ENCODE measurements at places on chromosomes 2 and 18.

- no peak overlapping the region for H3K27ac ChIP-seq
- H3K36me3 ChIP-seq, result no peaks in the 10 kb centered on the region
- no peak for DNase-seq
- H3K27me3 ChIP-seq, result no peaks in the 10 kb centered on the region
- no peak overlapping the region for H3K4me3 ChIP-seq
Observed at GRCh38 chr2:179606141-179606540, 255.3 kb downstream of the ZNF385B start.

- no peaks in the 10 kb centered on the region for H3K36me3 ChIP-seq
- DNase-seq, result no peak
- H3K4me3 ChIP-seq, result no peak overlapping the region
- H3K4me1 ChIP-seq, result no peaks in the 10 kb centered on the region
- H3K27ac ChIP-seq, result no peak overlapping the region
- no peaks in the 10 kb centered on the region for H3K27me3 ChIP-seq
Observed at GRCh38 chr2:217065695-217066405, 206.0 kb upstream of the TNP1 start.

- H3K27ac ChIP-seq, result no peak overlapping the region
- no peaks in the 10 kb centered on the region for H3K27me3 ChIP-seq
- no peak for DNase-seq
- no peaks in the 10 kb centered on the region for H3K36me3 ChIP-seq
- H3K4me1 ChIP-seq, result no peaks in the 10 kb centered on the region
Observed at GRCh38 chr2:235215248-235215647, 263.4 kb downstream of the SH3BP4 start.

DNA sequence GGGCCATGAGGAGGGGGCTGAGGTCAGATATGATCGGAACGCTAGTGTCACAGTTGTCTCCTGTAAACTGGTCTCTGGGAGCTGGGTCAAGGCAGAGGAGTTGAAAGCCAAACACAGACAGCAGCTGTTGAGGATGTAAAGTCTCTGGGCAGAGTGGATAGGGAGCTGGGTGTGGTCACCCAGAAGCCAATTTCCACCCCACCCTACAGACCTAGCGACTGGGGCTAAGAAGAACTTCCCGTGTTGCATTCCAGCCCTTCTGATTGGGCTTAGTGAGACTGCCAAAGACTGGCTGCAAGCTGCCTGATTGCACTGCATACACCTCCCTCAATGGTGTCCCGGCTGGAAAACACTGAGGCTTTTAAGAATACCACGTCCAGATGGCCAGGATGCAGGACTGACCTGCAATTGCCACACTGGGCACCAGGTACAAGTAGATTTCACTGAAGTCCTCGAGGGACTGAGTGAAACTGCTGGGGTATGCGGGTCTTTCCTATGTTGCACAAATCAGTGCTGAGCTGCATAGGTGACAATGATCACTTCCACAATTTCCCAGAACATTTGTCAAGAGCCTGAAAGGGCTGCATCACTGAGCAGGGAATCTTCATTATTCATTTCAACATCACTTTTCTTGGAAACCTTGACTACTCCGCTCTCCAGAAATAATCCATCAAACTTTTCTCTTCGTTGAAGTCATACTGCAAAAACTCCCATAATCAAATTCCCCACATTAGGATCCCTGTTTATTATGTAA, 43.1 kb upstream of the EML4 start:
- H3K4me3 ChIP-seq, result no peak overlapping the region
- no peaks in the 10 kb centered on the region for H3K27me3 ChIP-seq
- no peak for DNase-seq
- H3K36me3 ChIP-seq, result no peaks in the 10 kb centered on the region
- peaks cover 6% of the 10 kb centered on the region for H3K4me1 ChIP-seq

DNA sequence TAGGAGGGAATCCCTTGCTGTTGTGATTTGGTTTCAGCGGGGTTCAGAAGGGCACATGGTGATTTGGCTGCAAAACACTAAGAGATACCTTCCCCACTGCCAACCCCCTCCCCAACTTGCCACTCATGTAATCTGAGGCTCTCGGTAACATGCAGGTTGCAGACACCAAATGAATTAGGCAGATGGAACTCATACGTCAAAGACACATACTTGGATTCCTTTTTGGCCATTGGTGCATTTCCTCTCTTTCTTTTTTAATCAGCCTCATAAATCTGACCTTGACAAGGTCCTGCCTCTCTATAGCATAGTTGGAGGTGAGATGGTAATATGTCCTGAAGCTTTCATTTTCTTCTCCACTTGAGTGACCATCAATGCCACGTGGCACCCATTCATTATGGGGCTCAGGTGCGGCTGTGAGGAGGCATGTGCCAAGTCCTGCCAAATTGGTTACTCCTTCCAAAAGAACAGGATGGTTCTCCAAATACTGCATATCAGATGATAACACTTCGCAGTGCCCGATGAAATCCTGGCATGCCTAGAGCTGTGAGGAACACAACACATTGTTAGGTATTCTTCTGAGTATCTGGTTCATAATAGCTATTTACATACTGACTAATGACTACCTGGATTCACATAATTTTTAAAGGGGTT, 8.3 kb upstream of the TMEM178A start:
- no peaks in the 10 kb centered on the region for H3K4me1 ChIP-seq
- no peak overlapping the region for H3K27ac ChIP-seq
- H3K36me3 ChIP-seq, result no peaks in the 10 kb centered on the region
